ENCODE measurements at places on chromosomes 6 and 20.

DNA sequence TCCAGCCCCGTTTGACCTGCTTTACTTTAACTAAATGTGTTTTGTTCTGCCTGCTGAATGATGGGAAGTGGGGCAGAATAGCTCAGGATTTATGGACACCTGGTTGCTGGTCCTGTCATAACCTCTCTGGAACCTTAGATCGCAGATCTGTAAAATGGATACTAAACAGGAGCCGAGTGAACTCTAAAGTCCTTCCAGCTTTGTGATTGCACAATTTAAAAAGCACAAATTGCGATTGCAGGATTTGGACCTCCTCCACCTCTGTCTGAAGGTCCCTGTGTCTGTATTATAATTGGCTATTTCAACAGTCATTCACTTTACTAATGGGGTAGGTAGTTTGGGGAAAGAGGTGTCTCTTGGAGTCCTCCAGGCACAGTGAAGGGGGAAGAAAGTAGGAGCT, 220.4 kb downstream of the LY86 start:
- H3K36me3 ChIP-seq: no peaks in the 10 kb centered on the region
- peaks cover 16% of the 10 kb centered on the region for H3K27me3 ChIP-seq
- no peak overlapping the region for H3K4me3 ChIP-seq
- peaks cover 23% of the 10 kb centered on the region for H3K4me1 ChIP-seq

DNA sequence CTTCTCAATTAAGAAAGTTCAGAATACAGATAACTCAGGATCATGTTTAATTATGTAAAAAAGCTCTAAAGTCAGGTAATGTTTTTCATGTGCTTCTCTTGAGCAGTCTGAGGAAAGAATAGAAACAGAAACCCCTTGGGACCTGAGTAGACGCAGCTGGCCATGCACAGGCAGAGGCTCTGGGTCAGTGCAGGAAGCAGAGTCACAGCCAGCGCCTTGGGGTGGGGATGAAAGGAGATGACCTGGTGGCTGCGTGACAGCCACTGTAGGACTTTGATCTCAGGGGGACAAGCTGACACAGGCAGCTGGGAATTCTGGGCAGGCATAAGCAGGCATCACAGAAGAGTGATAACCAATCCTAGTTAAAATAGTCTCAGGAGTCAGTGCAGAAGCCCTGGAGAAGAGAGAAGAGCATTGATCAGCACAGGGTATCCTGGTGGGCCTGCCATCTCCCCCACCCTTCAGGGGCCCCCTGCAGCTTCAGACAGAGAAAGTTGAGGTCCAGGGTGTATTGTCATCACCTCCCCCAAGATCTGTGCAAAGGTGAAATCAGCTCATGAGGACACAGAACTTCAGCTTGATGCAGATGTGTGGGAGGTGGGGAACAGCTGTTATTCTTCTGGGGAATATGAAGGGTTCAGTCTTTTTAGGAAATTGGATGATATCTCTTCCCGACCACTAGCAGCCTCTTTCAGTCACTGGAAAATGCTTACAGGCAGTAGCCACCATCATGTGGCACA, 6.4 kb downstream of the HLA-DQB1 start:
- peaks cover 15% of the 10 kb centered on the region for H3K27me3 ChIP-seq
- H3K4me1 ChIP-seq: peaks cover 17% of the 10 kb centered on the region
- no peak overlapping the region for H3K27ac ChIP-seq
- no peak overlapping the region for H3K4me3 ChIP-seq
- DNase-seq: no peak
- H3K36me3 ChIP-seq: peaks cover 2% of the 10 kb centered on the region

GRCh38 chr6:168623736-168624135, 182.8 kb downstream of the SMOC2 start:
- peaks cover 2% of the 10 kb centered on the region for H3K36me3 ChIP-seq
- no peak overlapping the region for H3K27ac ChIP-seq
- no peak for DNase-seq
- H3K27me3 ChIP-seq: no peaks in the 10 kb centered on the region
- peaks cover 13% of the 10 kb centered on the region for H3K4me1 ChIP-seq

- H3K36me3 ChIP-seq: no peaks in the 10 kb centered on the region
Measured at GRCh38 chr6:80566361-80566760, 459.9 kb downstream of the BCKDHB start.

DNA sequence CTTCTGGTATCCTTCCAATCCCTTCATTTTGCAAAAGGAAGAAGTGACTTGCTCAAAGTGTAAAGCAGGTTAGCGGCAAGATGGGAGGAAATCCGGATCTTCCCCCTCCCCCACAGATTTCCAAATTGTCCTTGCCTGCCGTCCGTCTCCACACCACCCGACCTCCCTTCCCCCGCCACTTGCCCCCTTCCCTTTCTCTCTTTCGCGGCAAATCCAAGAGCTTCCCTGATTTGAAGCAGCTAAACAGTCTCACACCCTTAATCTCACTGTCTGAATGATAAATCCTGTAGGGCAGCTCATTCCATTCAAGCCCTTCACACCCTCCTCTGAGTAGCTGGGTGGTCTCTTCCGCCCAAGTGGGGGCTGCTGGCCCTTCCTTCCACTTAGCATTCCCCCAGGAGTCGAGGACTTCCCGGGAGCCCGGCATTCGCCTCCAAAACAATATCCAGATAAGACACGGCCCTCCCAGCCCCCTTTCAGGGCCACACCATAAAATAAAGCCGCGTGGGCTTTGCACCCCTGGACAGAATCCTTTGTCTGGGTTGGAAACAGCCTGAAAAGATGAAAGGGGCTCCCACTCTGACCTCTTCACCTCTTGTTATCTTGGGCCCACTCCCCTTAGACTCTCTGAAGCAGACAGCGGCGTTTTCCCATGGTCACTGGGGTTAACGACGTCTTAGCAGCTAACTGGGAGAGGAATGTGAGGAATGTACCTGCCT, 44.0 kb upstream of the PIM1 start:
- H3K36me3 ChIP-seq: no peaks in the 10 kb centered on the region
- DNase-seq: no peak
- no peak overlapping the region for H3K4me3 ChIP-seq
- no peak overlapping the region for H3K27ac ChIP-seq
- peaks cover 2% of the 10 kb centered on the region for H3K27me3 ChIP-seq

DNA sequence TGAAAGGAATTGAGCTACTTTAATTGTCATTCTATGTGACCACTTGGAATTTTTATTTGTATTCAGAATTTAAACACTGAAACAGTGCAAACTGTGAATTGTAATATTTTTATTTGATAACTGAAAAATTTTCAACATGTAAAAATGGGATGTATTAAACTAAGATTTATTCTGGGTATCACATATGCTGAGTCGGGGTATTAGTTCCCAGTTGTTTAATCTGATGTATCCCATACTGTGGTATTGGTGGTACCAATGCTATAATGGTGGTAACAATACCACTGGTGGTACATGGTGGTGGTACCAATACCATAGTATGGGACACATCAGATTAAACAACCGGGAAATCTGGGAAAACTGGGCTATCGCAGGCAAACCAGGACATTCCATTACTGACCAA, 79.4 kb downstream of the CDC5L start:
- H3K27ac ChIP-seq: no peak overlapping the region
- no peak overlapping the region for H3K4me3 ChIP-seq
- H3K4me1 ChIP-seq: no peaks in the 10 kb centered on the region
- no peak for DNase-seq

GRCh38 chr6:32852844-32853540, 512 bp downstream of the TAP1 start:
- H3K27ac ChIP-seq: peak overlapping the region; percentile 100
- peaks cover 94% of the 10 kb centered on the region for H3K36me3 ChIP-seq
- no peaks in the 10 kb centered on the region for H3K27me3 ChIP-seq
- peak; percentile 79 for DNase-seq
- H3K4me3 ChIP-seq: peak overlapping the region; percentile 97

- H3K27me3 ChIP-seq: no peaks in the 10 kb centered on the region
- no peaks in the 10 kb centered on the region for H3K36me3 ChIP-seq
- H3K27ac ChIP-seq: no peak overlapping the region
- no peaks in the 10 kb centered on the region for H3K4me1 ChIP-seq
- H3K4me3 ChIP-seq: no peak overlapping the region
Measured at GRCh38 chr20:39886650-39887190, 802.3 kb downstream of the MAFB start.

DNA sequence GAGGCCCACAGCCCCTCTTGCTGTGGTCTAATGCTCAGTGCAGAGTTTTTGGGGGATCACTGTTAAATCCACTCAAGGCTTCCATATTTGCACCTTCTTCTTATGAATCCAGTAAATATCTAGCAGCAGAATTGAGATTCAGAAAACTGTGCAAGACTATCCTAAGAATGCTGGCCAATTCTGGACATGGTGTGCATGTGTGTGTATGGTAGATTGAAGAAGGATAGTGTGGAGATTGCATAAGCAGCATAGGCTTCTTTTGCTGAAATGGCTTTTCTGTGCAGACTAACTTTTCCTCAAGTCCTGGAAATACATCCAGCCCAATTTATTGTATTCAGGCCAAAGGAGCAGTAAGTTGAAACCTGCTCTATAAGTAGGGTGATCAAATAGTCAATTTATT, 39.7 kb downstream of the FBXO9 start:
- no peaks in the 10 kb centered on the region for H3K27me3 ChIP-seq
- peaks cover 33% of the 10 kb centered on the region for H3K36me3 ChIP-seq
- no peak overlapping the region for H3K27ac ChIP-seq
- peaks cover 3% of the 10 kb centered on the region for H3K4me1 ChIP-seq
- H3K4me3 ChIP-seq: no peak overlapping the region

DNA sequence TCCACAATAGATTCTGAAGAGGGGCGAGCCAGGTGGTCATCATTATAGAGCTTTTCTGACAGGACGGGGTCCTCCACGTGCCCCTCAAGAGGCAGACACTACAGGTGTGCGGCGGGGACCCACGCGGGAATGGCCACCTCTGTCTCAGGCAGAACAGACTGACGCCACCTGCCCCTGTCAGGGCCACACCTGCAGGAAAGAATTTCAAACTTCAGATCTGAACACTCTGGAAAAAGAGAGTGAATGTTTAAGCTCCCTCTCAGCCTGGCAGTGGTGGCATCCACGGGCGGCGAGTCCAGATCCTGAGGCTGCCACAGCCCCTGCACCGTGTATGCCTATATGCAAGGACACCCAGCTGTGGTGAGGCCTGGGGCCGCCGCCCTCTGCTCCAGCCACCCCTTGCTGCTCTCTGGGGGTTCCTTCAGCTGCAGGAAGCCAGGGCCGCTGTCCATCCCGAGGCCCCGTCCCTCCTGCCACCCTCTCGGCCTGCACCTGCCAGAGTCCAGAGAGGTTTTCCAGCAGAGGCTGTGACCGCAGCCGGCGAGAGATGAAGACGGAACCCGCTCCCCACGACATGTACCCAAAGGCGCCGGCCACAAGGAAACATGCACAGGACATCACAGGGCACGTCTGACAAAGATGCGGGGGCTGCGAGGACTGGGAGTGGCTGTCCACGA, 234.9 kb downstream of the ERMARD start:
- no peak for DNase-seq
- no peak overlapping the region for H3K4me3 ChIP-seq
- peaks cover 15% of the 10 kb centered on the region for H3K4me1 ChIP-seq
- H3K36me3 ChIP-seq: no peaks in the 10 kb centered on the region
- no peaks in the 10 kb centered on the region for H3K27me3 ChIP-seq
- no peak overlapping the region for H3K27ac ChIP-seq

DNA sequence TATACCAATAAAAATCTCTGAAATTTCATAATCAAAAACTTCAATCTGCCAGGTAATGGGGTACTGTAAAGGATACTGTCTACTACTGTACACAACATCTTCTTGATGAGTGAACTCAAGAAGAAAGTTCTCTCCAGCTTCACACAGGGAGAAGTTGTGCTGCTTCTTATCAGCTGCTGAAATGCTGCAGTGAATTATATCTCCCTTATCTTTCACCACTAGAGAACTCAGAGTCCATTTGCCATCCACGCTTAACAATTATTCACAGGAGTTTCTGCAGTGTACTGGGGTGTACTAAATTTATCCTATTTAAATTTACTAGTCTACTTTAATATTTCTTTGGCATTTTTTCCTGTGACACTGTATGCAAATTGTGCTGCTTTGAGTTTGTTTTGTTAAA, 384.8 kb downstream of the TFAP2B start:
- no peak for DNase-seq
- H3K27me3 ChIP-seq: no peaks in the 10 kb centered on the region
- no peak overlapping the region for H3K27ac ChIP-seq
- no peak overlapping the region for H3K4me3 ChIP-seq
- no peaks in the 10 kb centered on the region for H3K36me3 ChIP-seq

DNA sequence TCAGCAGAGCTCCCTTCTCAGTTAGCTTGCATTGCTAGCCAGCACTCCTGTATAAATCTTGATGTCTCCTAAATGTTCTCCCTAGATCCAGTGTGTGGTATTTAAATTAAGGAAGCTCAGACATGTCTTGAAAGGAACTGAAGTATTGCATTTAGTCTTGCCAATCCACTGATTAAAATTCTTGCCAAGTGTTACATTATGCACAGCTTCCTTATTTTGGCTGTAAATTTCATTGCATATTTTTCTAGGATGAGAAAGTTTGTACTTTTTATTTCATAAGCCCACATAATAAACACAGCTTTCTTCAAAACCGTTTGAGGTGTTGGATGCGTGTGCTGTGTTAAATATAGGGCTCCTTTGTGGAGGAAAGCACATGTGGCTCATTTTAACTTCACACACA, 329.8 kb upstream of the FLRT3 start:
- H3K27ac ChIP-seq: no peak overlapping the region
- H3K36me3 ChIP-seq: no peaks in the 10 kb centered on the region
- H3K4me3 ChIP-seq: no peak overlapping the region

DNA sequence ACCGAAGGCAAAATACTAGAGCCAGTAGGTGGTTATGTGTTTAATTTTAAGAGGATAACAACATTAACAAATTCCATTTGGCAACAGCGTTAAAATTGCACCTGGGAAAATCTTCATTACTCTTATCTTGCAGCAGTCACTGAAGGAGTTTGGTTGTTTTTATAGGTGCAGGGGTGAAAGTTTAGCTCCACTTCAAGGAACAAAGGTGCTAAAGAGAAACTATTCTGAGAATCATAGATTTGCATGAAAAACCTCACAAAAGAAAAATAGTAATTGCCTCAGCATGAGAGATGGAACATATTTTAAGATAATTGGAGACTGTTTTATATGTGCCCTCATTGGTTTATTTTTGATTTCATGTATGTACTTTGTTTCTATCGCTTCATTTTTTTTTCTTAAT, 444.4 kb downstream of the UTRN start:
- peaks cover 36% of the 10 kb centered on the region for H3K4me1 ChIP-seq
- peaks cover 31% of the 10 kb centered on the region for H3K36me3 ChIP-seq
- no peak for DNase-seq
- H3K4me3 ChIP-seq: no peak overlapping the region
- peak overlapping the region; percentile 47 for H3K27ac ChIP-seq

- no peak overlapping the region for H3K27ac ChIP-seq
- DNase-seq: no peak
- H3K36me3 ChIP-seq: peaks cover 9% of the 10 kb centered on the region
- H3K4me3 ChIP-seq: no peak overlapping the region
- no peaks in the 10 kb centered on the region for H3K27me3 ChIP-seq
- peaks cover 12% of the 10 kb centered on the region for H3K4me1 ChIP-seq
Measured at GRCh38 chr6:38604700-38605099, 35.0 kb downstream of the BTBD9 start.

GRCh38 chr20:33105316-33105924, 26.0 kb downstream of the BPIFB4 start:
- H3K4me1 ChIP-seq: no peaks in the 10 kb centered on the region
- H3K4me3 ChIP-seq: no peak overlapping the region
- no peaks in the 10 kb centered on the region for H3K27me3 ChIP-seq
- no peaks in the 10 kb centered on the region for H3K36me3 ChIP-seq

- H3K4me3 ChIP-seq: no peak overlapping the region
- peaks cover 80% of the 10 kb centered on the region for H3K36me3 ChIP-seq
- peaks cover 25% of the 10 kb centered on the region for H3K4me1 ChIP-seq
- no peak for DNase-seq
Measured at GRCh38 chr6:11292594-11293236, 60.2 kb upstream of the NEDD9 start.
